ENCODE measurements at places on chromosomes 4 and X. TPM values are rescaled to one million over a fixed set of nuclear protein-coding genes. Genes with fewer than 3 reads are reported as not detected.

DNA sequence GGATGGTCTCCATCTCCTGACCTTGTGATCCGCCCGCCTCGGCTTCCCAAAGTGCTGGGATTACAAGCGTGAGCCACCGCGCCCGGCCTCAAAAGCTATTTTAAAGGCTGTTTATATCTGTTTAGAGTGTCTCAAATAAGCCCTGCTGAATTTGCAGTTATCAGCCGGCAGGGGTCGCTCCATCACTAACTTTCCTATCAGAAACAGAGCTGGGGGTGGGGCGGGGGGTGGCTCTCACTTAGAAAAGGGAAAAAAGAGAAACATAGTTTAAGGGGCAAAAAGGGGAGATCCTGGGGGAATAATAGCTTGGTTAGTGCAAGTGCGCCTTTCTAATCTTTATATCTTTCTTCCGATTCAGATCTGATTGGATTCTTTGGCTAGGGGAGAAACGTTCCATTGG lies 450.7 kb downstream of the UBE2NL start:
- no peak for DNase-seq

DNA sequence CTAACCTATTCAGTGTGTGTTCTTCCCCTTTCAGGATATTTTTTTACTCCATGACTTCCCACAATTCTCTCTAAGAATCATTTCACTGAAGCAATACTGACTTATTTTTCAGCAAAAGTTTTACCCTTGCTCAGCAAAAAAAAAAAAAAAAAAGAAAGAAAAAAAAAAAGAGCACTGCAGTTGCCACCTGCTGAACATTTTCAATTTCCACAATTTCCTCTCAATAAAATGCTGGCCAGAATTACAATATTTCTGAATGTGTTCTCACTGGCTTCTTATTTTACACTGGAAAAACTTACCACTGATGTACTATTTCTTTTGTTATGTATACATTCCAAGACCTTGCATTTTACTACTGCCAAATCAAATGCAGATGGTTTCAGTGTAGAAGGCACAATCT lies 210.4 kb downstream of the PAPSS1 start:
- DNase-seq = no peak

DNA sequence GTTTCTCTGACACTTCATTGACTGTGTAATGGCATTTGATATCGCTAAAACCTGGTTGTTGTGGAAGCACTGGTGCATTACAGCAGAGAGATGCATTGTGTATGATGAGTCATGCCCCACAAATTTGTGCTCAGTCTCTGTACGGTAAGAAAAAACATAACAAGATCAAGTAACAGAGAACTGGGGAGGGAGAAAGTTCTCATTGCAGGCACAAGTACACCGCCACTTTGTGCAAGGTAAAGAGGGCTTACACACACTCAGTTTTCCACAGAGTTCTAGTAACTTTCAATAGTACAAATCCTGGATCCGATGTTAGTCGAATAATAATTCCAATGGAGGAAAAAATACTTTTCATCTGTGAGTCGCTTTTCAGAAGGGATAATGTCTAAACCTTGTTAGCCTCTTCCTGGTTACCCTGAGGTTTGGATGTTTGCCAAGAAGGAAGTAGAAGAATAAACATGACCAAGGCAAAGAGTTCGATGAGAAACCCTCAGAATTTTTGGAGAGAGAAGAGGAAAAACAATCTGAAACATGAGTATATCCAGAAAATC lies 512.5 kb upstream of the SLIT2 start:
- peak; percentile 96 for DNase-seq

DNA sequence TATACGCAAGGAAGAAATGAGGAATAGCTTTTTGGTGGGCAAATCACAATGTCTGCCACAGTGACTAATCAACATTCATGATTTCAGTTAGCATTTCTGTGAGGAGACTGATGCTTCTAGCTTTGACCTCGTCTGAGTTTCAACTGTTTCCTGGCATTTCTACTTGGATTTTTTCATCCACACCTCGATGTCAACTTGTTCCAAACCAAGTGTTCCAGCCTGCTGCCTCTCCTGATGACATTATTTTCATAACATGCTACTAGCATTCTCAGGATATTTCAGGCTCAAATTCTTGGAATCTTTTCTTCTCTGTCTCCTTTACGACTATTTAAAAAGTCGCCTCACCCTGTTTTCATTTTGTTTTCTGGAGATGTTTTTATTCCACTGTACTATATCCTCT lies 90.3 kb upstream of the TEX13D start:
- no peak for DNase-seq

- DNase-seq = peak; percentile 1
Measured at GRCh38 chrX:150326541-150327247, 36.4 kb upstream of the MAMLD1 start.

- peak; percentile 12 for DNase-seq
Measured at GRCh38 chr4:81040012-81040659, 9.6 kb downstream of the BMP3 start.

DNA sequence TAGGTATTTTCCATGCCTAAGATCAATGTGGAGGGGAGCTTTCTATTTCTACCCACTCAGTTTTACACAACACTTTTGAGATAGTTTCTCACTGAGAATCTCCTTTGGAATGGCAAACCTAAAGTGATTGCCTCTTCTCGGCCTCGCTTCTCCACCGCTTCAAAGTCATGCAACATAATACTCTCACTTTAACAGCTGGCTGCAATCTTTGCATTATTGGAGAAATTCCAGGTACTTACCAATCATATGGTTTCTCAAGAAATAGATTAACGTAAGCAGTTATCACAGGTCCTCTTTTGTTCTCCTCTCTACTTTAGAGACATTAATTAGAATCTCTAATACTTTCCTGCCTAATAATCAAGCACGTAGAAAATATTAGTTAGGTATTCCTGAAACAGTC lies 3.7 kb upstream of the IL13RA2 start:
- DNase-seq = no peak

DNA sequence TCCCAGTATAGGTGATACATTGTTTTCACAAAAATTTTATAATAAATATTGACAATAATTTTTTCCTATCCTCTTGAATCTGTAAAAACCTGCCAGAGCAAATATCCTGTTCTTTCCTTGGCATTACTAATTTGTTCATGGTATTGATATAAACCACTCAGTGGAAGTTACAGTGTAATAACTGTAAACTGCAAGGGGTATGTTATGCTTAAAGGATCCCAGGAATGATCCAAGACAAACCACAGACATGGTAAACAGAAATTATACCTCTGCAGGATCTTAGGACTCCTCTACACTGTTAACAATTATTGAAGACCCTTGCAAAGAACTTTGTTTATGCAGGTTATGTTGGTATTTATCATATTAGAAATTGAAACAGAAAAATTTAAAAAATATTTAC lies 17.7 kb upstream of the MAD2L1 start:
- DNase-seq = no peak

DNA sequence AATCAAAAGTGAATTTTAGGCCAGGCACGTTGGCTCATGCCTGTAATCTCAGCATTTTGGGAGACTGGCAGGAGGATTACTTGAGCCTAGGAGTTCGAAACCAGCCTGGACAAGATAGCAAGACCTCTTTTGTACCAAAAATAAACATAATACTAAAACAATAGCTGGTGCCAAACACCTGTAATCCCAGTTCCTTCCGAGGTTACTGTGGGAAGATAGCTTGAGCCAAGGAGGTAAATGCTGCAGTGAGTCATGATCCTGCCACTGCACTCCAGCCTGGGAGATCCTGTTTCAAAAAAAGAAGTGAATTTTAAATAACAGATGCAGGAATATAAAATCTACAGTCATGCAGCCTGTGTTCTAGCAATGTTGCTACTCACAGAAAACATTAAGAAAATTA lies 488.3 kb downstream of the PPARGC1A start:
- no peak for DNase-seq

DNA sequence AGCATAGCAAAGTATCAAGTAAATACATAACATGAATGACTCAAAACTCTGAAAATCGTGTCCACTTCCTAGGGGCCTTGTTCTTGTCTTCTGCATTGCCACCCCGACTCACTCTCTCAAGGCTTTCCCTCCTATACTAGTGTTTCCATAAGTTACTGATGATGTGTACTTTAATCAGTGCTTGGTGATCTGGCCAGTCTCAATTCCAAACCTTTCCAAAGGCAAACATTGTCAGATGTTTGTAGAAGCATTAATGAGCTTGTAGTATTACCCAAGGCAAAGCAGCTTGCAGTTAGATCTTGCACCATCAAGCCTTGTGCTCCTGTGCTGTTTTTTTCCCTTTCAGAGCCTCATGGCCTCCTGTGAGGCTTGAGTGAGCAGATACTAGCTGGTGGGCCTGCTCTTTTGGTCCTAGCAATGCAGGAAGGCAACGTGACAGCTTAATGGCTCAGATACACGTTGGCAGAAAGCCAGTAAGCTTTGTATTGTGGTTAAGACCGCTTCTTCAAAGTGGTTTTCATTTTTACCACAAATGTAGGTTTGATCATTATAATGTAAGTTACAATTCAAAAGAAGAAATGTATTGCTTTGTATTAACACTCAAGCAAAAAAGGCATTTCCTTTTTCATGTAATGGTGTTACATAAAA lies 51.8 kb downstream of the RBPJ start:
- peak; percentile 68 for DNase-seq

DNA sequence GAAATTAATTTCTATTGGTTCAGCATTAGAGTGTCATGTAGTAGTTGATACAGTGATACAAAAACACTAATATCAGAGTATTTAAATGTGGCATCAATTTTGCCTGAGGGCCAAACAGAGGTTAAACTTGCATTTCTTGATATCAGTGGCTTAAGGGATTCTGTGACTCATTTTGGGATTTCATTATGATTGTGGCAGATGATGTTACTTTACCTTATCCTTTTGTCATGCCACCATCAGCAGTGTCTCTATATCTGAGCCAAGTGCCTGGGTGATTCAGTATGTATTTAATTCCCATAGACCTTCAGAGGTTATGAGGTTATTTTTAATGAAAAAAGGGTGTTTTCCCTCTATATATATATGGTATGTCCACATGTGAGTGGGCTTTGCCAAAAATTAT lies 582.9 kb downstream of the ADGRL3 start:
- no peak for DNase-seq

DNA sequence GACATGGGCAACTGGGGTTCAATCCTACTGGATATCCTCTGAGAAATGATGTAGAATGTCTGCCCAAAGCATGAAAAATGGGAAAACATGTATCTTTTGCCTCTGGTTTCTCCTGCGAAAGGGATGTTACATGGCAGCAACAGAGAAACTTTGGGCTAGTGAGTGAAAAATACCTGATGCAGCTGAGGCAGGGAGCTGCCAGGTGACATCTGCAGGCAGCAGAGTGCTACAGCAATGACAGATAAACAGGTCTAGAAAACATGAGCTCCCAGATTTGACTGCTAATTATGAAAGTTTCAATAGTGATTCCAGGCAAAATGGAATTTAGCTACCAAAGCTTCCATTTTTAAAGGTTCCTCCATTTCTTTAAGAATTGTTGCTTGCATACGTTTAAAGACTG lies 4.8 kb upstream of the CXCL1 start:
- DNase-seq = peak; percentile 18

DNA sequence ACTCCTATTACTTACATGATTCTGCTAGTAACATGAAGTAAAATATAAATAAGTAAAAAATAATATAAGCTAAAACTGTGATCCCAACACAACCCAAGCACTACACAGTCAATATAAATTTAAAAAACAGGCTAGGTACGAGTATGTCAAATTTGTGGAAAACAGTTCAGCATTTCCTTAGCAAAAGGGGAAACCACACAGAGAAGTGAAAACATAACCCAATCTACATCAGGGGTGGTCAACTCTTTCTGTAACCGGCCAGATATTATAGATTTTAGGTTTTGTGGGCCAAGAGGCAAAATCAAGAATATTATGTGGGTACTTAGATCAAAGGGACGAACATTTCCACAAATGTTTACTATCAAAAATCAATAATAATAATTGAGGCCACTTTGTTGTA lies 70.1 kb downstream of the CHST7 start:
- DNase-seq = no peak

The TNMD gene
- not detected for polyA plus RNA-seq

The GBA3 gene
- not detected for polyA plus RNA-seq

The RNF212 gene
- 2.6 TPM for polyA plus RNA-seq

The USP17L10 gene
- polyA plus RNA-seq = not detected

The ZNF280C gene
- polyA plus RNA-seq = 2.5 TPM

The VCX3A gene
- not detected for polyA plus RNA-seq

The COL25A1 gene
- polyA plus RNA-seq = 0.03 TPM

Data from endothelial cell of umbilical vein (primary cell).